ENCODE measurements at places on chromosomes 6 and 20.

GRCh38 chr20:4036351-4036750 is 21.0 kb upstream of the RNF24 start:
- DNase-seq = no peak

DNA sequence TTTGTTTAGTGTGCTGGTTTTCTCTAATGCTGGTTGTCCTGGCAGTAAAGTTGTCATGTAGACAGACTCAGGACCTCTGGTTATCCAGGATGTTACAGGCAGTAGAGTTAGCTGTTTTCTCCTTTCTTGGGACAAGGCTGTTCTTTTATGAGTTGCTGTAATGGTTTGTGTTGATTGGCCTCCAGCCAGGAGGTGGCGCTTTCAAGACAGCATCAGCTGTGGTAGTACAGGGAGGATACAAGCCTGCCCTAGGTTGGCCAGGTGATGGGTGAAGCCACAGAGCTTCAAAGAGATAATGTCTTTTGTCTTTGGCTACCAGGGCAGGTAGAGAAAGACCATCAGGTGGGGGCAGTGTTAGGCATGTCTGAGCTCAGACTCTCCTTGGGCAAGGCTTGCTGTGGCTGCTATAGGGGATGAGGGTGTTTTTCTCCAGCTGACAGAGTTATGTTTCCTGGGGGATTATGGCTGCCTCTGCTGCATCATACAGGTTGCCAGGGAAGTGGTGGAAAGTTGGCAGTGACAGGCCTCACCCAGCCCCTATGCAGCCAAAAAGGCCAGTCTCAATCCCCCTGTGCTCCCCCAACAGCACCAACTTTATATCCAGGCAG is 127.2 kb upstream of the TAB2 start:
- DNase-seq = no peak

- no peak for DNase-seq
Measured at GRCh38 chr20:64149809-64150560, 14.3 kb upstream of the MYT1 start.

- DNase-seq = no peak
Measured at GRCh38 chr6:126540161-126540560, 200.2 kb downstream of the CENPW start.

- no peak for DNase-seq
Measured at GRCh38 chr6:133806382-133807140, 82.4 kb upstream of the TCF21 start.

- DNase-seq = no peak
Measured at GRCh38 chr6:13113981-13114593, 214.2 kb downstream of the TBC1D7 start.

- DNase-seq = no peak
Measured at GRCh38 chr20:12355185-12355584, 437.5 kb downstream of the BTBD3 start.

DNA sequence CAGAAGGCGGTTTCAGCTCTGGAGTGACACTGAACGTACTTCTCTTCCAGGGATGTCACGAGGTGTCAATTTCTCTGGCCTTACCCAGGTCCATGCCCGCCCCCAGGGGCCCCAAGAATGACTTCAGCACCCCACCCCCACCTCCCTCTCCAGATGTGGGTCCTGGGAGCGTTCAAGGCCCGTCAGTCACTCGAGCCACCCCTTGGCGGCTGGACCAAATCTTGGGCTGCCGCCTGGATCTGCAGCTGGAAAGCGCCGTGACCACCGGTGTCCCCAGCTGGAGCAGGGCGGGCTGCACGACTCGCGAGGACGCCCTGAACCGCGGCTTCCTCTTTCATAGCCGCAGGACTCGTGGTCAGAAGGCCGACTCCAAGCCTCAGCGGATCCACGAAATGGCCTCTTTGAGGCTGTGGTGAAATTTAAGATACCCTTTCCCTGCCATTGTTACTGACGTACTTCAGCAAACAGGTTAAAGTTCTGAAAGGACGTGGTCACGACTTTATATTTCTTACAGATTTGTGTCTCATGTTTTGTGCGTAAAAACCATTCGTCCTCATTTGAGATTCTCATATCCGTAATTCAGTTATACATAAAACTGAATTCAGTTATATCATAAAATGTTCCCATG is 29.3 kb downstream of the TRIM38 start:
- DNase-seq = peak; percentile 18

DNA sequence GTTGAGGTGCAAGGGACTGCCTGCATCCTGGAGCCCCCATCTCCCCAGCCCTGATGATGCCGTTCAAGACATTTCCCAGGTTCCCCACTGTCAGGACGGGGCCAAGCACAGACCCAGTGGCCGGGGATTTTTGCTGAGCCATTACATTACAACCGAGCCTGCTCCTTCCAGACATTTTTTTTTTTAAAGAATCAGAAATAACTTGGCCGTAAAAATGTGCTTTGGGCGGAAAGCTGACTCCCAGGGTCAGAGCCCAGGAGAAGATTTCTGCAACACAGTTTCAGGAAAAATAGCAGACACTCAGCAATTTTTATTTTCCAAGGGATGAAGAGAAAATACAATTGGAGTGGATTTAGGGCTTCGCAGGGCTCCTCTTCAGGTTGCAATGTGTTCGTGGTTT is 87.9 kb downstream of the LRFN2 start:
- no peak for DNase-seq

GRCh38 chr20:32509639-32510066 is 75.5 kb downstream of the NOL4L start:
- no peak for DNase-seq

GRCh38 chr6:137799950-137800568 is 67.0 kb upstream of the TNFAIP3 start:
- DNase-seq = peak; percentile 28

DNA sequence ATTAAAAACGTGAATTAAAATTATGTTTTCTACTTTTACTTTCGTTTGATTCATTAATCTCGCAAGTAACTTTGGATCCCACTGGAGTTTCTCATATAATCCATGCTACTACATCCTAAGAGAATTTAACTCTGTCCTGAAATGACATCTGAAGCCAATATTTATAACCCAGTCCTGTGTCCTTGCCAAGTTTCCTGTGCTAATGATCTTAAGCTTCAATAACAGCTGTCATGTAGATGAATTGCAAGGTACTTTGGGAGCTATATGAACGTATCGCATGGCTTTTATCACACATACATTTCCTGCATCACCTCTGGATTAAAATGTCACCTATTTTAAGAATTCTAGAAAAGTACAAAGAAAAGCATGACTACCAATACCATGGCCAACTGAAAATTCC is 833.8 kb upstream of the CITED2 start:
- no peak for DNase-seq

DNA sequence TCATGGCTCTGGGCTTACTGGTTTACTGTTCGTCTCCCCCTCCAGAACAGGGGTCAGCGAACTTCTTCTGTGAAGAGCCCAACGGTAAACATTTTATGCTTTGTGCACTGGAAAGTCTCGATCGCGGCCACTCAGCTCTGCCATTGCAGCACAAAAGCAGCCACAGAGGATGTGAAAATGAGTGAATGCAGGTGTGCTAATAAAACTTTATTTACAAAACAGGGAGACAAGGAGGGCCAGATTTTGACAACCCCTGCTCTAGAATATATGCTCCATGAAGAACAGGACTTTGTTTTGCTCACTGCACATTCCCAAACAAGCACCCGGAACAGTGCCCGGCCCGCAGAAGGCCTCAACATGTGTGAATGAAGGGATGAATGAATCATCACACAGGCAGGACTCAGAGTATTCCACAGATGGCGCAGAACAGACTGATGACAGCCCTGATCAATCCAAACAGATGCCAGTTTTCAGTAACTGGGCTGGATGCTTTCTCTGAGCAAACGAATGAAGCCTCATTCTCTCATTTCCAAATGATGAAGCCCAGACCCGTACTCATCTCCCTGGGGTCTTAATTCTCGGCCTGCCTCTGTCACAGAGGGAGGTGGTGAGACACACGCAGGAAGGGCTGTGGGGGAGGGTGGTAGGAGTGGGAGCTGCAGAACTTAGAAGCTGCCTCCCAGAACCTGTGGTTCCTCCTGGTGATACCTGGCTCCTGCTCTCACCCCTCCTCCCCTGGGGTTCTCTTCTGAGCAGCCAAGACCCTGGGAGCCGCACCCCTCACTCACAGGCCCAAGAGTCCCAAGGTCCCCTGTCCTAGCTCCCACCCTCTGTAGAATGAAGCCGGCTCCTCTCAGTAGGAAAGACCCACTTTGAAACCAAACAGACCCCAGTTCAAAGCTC is 196.4 kb downstream of the PREX1 start:
- DNase-seq = no peak

DNA sequence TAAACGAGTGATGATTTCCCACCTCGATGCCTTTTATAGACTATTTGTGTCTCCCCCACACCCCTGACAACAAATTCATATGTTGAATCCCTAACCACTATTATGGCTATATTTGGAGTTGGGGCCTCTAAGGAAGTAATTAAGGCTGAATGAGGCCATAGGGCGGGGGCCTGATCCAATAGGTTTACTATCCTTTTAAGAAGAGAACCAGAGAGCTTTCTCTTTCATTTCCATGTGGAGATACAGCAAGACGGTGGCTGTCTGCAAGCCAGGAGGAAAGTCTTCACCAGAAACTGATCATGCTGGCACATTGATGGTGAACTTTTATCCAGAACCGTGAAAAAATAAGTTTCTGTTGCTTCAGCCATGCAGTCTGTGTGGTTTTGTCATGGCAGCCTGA is 38.9 kb upstream of the CLIC5 start:
- DNase-seq = no peak

- DNase-seq = no peak
Measured at GRCh38 chr6:118367314-118367713, 180.8 kb upstream of the PLN start.

DNA sequence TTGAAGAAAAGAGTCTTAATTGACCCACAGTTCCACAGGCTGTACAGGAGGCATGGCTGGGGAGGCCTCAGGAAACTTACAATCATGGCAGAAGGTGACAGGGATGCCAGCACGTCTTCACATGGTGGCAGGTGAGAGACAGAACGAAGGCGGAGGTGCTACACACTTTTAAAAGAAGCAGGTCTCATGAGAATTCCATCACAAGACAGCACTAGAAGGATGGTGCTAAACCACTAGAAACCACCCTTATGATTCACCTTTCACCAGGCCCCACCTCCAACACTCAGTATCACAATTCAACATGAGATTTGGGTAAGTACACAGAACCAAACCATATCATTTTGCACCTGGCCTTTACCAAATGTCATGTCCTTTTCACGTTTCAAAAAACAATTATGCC is 20.9 kb downstream of the TAGAP start:
- no peak for DNase-seq

- DNase-seq = no peak
Measured at GRCh38 chr6:150800674-150801314, 64.7 kb upstream of the MTHFD1L start.

DNA sequence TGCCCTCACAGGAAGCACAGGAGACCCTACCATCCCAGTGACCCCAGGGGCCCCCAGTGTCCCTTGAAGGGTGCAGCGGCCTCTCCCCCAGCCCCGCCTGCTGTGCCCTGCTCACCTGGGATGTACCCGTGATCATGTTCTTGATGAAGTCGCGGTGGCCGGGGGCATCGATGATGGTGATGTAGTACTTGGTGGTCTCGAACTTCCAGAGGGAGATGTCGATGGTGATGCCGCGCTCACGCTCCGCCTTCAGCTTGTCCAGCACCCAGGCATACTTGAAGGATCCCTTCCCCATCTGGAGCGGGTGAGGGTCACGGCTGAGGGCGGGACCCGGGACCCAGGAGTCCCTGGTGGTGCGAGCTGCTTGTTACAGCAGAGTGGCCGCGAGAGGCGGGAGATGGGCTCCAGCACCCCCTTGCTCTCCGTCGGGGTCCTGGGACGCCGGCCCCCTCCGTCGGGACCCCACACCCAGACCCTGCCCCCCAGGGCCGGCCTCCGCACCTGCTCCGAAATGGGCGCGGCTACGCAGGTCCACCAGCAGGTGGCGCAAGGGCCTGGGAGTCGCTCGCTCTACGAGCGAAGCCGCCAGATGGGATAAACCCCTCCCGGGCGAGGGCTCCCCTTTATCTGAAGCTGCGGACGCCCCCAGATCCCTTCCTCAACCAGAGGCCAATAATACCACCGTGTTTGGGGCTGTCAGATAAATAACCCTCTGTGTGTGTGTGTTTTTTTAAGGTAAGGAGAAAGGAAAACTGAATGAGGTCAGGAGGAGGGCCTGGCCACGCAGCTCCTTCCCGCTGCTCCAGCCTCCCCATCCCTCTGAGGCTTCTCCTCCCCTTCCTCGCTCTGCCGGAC is 2.9 kb downstream of the EEF1A2 start:
- DNase-seq = peak; percentile 55

DNA sequence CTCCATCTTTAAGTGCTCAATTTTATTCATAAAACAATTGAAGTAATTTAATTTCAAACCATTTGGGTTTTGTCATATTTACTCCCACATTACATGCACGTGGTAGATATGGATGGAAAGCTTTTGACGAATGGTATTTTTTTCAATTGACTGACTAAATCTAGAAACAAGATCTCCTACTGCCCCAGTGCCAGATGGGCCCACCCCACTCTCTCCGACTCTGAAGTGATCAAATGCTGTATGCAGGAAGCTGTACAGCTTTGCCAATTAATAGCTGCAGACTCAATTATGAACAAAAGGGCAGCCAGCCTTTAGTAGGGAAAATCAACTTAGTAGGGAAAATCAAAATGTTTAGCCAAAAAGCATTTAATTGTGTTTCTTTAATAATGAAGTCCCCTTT is 46.2 kb downstream of the PACRG start:
- DNase-seq = no peak

- no peak for DNase-seq
Measured at GRCh38 chr6:35919085-35919826, 1.6 kb downstream of the SRPK1 start.

GRCh38 chr6:113205553-113205952 is 651.6 kb upstream of the MARCKS start:
- DNase-seq = no peak

GRCh38 chr6:121437851-121438651 is 2.6 kb downstream of the GJA1 start:
- no peak for DNase-seq

DNA sequence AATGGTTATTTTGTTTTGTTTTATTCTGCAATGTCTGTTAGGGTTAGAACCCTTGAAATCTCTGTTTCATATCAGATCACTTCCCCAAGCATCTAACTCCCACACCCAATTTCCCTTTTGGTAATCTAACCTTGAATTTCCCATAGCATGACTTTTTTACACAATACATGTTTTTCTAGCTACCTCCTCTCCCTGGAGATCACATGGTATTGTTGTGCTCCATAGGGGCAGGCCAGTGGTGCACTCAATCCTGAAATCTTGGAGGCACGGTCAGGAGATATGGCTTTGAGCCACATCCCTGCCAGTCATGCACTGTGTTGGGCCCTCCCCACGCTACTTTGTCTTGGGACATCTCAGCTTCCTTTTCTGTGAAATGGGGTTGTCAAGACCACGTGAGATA is 36.7 kb upstream of the NNAT start:
- no peak for DNase-seq
